B cell (primary cell): ENCODE measurements at places on chromosomes 7 and 10. TPM values are rescaled to one million over a fixed set of nuclear protein-coding genes. Genes with fewer than 3 reads are reported as not detected.

DNA sequence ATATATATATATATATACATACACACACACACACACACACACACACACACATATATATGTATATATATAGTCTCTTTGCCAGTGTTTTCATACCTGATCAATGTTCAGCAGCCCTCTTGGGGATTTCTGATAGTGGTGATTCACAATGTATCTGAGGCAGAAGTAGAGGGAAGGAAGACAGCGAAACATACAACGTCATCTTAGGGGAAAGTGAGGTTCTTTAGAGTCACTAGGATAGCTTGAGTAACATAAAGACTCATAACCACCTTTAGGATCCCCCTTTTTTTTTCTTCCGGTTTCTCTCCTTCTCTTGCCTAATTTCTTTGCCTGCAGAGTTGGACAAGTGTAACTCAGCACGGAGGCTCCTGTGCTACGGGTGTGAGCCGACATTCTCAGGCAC lies 56.6 kb downstream of the PODXL start:
- no peak for DNase-seq
- H3K27ac ChIP-seq = no peak overlapping the region
- no peaks in the 10 kb centered on the region for H3K4me1 ChIP-seq
- no peaks in the 10 kb centered on the region for H3K27me3 ChIP-seq

- no peak overlapping the region for H3K27ac ChIP-seq
- no peak for DNase-seq
- no peaks in the 10 kb centered on the region for H3K27me3 ChIP-seq
Measured at GRCh38 chr7:8509621-8510020, 76.2 kb downstream of the NXPH1 start.

DNA sequence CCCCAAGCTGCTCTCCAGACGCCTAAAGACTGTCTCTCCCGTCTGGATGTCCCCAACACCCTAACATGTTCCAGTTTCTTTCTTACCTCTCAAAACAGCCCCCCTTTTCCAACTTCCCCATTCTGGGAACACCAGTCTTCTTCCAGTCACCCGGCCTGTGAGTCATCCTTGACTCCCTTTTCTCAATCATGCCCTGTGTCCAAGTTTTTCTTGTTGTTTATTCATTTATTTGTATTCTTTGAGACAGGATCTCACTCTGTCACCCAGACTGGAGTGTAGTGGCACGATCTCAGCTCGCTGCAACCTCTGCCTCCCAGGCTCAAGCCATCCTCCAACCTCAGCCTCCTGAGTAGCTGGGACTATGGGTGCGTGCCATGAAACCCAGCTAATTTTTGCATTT lies 15.6 kb downstream of the SNX10 start:
- peaks cover 25% of the 10 kb centered on the region for H3K4me1 ChIP-seq
- H3K36me3 ChIP-seq = peaks cover 10% of the 10 kb centered on the region
- no peak overlapping the region for H3K27ac ChIP-seq
- H3K27me3 ChIP-seq = no peaks in the 10 kb centered on the region

GRCh38 chr7:111855161-111855841 lies 293.0 kb upstream of the IMMP2L start:
- no peak for DNase-seq
- H3K4me3 ChIP-seq = no peak overlapping the region
- H3K27me3 ChIP-seq = no peaks in the 10 kb centered on the region
- H3K27ac ChIP-seq = no peak overlapping the region
- no peaks in the 10 kb centered on the region for H3K36me3 ChIP-seq
- H3K4me1 ChIP-seq = no peaks in the 10 kb centered on the region

The ACSL5 gene
- total RNA-seq = 36.2 and 37.6 TPM in 2 replicates
